ENCODE measurements at places on chromosomes 7 and 10.

DNA sequence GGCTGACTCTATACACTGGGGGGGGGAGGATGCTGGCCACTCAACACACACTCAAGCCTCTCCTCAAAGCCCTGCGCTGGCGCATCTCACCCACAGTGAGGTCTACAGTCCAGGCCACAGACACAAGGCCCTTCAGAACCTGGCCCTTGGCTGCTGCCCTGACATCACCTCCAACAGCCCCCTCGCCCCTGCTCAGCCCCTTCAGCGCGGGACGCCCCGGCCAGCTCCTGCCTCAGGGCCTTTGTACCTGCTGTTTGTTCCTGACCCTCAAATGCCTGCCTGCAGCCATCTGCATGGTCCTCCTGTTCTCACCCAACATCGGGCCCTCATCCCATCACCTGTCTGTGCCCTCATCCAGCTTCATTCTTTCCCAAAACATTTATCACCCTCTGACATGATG lies 572.6 kb downstream of the DNAJB6 start:
- DNase-seq = no peak

GRCh38 chr10:4662576-4663161 lies 163.3 kb upstream of the AKR1E2 start:
- peak; percentile 67 for DNase-seq

DNA sequence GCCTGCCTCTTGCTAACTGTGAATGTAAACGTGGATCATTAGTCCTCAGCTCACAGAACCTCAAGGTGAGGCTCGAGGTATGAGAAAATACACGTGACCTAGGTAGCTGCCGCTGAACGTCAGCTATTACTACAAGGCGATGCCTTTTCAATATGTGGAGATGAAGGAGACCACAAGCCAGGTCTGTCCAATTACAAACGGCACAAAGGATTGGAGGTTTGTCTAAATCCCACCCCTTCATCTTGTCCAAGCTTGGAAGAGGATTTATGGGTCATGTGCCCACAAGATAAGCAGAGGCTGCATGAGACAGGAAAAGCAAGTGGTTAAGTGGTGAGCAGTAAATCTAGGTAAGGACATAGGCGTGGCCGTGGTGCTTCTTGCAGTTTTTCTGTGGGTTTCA lies 3.4 kb downstream of the H2BK1 start:
- no peak for DNase-seq

DNA sequence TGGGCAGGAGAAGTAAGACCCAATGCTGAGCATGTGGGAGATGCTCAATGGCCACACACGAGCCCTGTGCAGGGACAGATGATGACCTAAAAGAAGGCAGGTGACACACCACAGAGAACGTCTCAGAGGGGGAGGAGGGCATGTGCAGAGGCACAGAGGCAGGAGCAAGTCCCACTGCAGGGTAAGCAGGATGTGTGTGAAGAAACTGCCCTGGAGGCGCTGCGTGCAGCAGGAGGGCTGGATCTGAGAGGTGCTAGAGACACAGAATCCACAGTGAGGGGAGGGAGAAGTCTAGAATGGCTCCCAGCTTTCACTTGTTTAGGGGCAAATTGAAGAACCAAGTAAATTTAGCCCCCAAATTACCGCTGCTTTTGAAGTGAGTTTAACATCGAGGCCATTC lies 14.9 kb downstream of the DYDC2 start:
- DNase-seq = no peak

DNA sequence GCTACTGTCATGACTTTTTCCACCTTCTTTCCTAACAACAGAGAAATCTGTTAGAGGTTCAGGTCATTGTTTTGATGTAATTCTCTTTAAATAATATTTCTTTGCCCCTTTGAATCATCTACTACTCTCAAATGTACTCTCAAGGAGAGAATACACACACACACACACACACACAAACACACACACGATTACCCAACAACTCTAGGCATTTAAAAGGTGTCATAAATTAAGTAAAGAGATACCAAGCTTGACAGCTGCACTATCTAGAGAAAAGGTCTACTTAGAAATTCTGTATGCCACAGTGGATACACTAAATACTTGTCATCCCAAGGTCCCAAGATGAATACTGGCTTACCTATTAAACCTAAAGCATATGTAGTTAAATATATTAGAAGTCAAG lies 4.8 kb downstream of the PANK1 start:
- no peak for DNase-seq

- no peak for DNase-seq
Observed at GRCh38 chr7:152847386-152847908, 87.9 kb downstream of the ACTR3B start.

- no peak for DNase-seq
Observed at GRCh38 chr7:117014673-117015133, 61.4 kb downstream of the ST7 start.

- DNase-seq = no peak
Observed at GRCh38 chr7:27263781-27264180, 21.2 kb downstream of the EVX1 start.

DNA sequence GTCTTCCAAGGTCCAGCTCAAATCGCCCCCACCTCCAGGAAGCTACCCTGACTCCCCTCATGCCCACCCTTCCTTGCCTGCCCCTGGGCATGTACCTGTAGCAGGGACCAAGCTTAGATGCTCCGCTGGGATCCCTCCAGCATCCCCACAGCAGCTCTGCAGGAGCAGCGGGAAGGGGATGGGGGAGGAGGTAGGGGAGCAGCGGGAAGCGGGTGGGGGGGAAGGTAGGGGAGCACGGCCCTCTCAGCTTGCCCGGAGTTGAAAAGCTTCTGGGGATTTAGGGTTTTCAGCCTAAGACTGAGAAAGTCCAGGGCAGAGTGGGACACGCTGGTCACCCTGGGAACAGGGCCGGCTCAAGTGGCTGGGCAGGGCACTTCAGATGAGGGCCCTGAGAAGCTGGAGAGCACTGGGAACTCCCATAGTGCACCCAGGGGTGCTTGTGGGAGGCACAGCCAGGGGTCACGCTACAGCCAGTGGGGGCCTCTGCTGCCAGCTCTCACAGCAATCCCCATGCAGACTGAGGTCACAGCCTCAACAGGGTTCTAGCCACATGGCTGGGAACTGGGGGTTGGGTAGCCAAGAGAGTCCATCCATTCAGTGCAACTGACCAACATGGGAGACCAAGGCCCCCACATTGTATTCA lies 13.4 kb downstream of the WDR86 start:
- DNase-seq = no peak

DNA sequence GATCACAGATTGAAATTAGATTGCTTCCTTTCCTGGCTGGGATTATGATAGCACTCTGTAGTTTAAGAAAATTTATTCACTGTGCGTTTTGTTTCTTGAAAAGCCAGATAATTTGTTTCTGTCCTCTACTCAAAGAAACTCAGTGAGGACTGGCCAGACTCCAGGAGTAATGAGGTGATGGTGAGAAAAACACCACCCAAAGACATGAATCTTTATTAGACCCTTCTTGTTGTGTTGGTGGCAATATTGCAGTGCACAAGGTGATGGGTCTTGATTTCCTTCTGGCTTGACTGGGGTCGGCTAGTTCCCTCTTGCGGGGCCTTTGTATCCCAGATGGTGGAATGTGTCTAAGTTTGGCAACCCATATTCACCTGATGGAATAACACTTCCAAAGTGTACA lies 756.8 kb downstream of the LRMDA start:
- DNase-seq = no peak

GRCh38 chr10:115989621-115990020 lies 283.4 kb downstream of the GFRA1 start:
- DNase-seq = no peak

- no peak for DNase-seq
Observed at GRCh38 chr10:72278668-72279393, 5.1 kb downstream of the DDIT4 start.

DNA sequence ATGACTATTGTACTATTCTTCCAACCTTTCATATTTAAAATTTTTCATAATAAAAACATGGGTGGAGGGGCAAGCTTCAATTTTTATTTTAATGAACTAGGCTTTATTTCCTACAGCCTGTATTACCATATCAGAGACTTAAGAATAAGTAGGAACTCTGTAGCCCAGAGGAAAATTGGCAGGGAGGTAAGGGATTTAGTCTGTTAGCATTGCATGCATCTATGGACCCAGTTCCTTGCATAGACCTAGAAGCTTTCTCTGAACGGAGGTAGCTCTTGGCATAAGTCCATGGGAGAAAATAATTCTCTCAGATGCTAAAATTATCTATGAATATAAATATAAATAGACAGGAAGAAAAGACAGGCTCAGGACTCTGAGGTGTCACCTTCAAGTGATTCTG lies 31.4 kb upstream of the CCDC6 start:
- DNase-seq = no peak

- DNase-seq = no peak
Observed at GRCh38 chr10:69335613-69336012, 57.3 kb downstream of the HK1 start.

GRCh38 chr10:86945361-86946212 lies 11.8 kb downstream of the MMRN2 start:
- DNase-seq = peak; percentile 28

GRCh38 chr10:53233749-53234148 lies 461.2 kb upstream of the MBL2 start:
- no peak for DNase-seq

DNA sequence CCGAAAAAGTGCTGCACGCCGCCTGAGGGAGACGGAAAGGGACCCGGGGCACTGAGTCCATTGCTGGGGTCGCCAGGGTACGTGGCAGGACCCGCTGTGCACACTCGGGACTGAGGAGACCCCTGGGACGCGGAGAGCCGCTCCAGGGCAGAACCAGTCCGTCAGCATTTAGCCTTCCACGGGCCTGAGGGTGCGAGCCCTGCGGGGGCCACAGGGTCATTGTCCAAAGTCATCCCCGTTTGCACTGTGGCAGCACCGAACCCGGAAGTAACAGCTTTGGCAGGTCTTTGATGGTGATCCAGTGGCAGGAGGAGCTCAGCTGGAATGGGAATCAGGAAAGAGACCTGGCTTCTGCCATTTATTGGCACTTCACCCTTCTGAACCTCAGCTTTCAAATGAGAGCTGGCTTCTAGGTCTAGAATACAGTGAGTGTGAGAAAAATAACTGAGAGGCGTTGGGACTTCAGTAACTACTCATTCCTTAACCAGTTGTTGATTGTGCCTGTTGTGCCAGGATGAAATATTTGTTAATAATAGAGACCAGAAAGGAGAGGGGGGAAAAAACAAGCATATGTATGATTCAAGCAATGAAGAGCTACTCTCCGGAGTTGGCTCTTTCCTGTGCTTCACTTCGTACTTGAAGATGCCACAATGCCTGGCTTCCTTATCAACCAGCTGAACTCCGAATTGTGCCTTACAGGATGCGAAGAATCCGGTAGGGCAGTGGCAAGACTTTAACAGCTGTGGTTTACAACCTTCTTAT lies 811 bp upstream of the ARHGAP12 start:
- peak; percentile 44 for DNase-seq

DNA sequence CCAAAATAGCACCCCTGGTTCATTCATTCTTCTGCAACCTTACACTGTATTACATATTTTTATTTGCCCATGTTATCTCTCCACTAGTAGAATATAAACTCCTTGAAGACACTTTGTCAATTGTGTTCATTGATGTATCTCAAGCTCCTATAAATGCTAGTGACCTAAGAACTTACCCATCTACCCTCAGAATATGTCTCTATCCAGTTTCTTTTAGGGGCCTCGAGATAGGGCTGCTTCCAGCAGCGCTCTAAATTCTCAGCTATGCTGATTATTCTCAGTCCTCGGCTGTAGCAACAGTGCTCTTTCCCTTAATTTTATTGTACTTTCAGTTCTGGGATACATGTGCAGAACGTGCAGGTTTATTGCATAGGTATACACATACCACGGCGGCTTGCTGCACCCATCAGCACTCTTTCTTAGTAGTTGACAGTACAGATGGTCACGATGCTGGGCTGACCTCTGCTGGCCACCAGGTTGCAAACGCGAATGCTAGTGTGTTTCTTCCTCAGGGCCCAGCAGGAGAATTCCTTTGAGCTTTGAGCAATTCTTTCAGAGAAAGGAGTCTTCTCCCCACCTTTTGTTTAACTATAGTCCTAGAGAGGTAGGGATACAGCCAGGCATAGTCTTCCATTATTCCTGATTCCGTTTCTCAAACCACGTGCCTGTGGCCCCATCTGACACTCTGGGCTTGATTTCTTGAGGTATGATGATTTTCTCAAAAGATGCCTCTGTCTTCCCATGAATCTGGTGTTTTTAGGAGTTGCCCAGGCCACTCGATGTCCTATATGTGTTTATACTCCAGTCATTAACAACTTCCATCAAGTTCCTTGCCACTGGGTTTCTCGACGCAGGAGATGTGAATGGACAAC lies 49.1 kb upstream of the CDC14C start:
- peak; percentile 71 for DNase-seq

GRCh38 chr7:149093228-149093627 lies 2.7 kb upstream of the ZNF786 start:
- DNase-seq = no peak

DNA sequence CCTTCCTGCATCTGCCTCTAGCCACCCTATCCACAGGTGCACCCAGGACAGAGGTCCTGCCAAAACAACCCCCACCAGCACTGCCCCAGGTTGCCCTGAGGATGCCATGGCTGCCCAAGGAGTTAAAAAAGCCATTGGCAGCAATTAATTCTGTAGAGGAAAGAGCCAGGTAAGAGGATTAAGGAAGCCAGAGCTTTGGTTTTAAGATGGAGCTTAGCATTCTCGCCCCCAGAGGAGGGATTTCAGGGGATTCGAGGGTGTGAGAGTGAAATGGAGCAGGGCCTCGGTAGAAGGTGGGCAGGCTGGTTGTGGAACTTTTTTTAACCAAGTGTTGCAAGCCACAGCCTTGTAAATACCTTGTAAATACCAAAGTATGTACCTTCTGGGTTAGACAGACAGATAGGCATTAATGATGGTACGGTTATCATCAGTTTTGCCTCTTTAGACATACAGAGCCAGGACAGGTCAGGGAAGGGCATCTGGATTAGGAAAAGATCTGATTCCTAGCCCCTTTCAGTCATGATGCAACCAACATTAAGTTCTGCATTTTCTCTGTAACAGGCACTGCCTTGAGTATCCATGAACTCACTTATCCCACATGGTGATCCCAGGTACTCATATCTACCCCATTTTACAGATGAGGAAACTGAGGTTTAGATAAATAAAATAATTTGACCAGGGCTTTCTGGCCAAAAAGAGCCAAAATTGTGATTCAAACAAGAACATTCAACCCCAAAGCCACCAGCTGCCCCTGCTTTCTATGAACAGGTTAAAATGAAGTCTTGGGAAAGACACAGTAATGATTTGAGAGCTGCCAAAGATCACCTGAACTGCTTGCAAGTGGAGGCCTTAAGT lies 120.7 kb upstream of the PPIF start:
- no peak for DNase-seq
